ENCODE measurements at places on chromosomes 11 and 22.
A peak's percentile ranks its signal among the peaks of the same experiment; 100 is the strongest.

DNA sequence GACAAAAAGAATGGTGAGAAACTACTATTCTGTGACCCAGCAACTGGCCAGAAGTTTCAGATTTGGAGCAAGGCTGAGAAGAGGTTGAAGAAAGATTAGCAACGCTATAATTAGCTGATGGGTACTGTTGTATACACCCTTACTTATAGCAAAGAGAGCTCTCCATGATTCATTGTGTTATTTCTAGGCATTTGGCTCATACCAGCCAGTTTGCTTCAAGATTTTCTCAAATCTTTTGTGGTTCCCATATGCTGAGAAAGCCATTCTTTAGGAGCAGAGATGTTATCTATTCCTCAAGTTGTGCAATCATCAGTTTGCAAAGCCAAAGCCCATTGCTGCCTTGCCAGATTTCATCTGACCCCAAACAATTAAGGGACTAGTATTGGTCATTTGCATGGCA is 179.4 kb downstream of the ETS1 start:
- DNase-seq, result peak; percentile 80

DNA sequence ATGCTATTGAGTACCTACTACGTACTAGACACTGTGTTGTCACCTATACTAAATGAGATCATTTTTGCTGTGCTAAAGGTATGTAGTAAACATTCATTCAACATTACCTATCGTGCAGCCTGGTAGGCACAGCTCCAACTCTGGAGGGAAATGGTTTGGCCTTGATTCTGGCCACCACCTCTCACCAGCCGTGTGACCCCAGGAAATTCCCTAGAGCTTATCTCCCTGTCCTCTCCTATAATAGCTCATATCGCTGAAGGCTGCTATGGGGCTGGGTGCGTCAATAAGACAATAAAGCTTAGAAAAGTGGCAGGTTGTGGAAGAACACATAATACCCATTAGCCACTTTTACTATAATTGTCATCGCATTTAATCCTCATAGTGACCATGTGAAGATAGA is 107.5 kb downstream of the MYO18B start:
- no peak for DNase-seq

- DNase-seq, result no peak
These were observed 32.1 kb downstream of the CACNG2 start for GRCh38 chr22:36671404-36671803.

DNA sequence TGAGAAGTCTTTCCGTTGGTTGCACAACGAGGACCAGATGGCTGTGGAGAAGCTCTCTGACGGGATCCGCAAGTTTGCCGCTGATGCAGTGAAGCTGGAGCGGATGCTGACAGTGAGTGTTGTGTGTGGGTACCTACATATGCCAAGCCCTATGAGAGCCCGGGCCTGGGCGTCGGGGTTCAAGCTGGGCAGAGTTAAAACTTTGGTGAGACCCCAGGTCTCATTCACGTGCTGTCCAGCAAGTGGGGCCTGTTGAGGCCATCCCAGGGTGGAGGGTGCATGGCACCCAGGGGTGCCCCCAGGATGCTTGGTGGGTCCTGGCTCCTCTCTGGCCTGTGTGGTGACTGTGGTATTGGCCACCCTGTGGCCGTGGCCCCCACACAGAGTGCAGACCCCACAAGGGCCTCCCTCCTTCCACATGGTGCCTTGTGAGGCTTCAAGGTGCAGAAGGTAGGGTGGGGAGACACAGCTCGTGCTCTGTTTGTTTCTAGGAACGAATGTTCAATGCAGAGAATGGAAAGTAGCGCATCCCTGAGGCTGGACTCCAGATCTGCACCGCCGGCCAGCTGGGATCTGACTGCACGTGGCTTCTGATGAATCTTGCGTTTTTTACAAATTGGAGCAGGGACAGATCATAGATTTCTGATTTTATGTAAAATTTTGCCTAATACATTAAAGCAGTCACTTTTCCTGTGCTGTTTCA is 12.8 kb downstream of the GATD1 start:
- DNase-seq, result no peak

DNA sequence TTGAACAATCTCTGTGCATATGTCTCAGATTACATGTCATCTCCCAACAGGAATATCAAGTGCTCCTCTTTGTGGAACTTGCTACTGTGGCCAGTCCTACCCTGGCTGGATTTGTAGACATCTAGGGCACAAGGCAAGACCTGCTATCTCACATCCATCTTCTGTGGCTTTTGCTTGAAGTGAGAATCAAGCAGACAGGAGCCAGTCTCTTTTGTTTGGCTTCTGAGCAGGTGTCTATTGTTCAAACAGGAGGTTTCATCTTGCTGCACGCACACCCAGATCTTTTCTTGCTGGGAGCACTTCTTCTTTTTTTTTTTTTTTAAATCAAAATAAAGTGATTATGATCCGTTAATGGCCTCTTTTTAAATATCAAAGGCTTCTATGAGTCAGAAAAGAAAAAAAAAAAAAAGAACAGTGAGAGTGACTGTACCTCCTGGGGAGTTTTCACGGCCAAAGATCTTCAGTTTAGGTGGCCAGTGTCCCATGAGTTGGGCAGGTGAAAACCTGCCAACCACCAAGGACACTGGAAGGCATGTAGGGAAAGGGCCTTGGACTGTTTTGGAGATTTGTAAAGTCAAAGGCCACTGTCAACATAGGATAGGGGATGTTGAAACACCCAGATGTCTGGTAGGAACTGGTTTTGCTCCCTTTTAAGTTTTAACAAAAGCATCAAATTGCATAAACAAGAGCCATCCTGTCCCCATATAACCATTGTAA is 78.1 kb downstream of the CD44 start:
- DNase-seq, result no peak

GRCh38 chr11:123069908-123070821 is 8.2 kb upstream of the HSPA8 start:
- no peak for DNase-seq

All from retinal pigment epithelial cell (primary cell).